ENCODE measurements at places on chromosomes 5 and 9.

DNA sequence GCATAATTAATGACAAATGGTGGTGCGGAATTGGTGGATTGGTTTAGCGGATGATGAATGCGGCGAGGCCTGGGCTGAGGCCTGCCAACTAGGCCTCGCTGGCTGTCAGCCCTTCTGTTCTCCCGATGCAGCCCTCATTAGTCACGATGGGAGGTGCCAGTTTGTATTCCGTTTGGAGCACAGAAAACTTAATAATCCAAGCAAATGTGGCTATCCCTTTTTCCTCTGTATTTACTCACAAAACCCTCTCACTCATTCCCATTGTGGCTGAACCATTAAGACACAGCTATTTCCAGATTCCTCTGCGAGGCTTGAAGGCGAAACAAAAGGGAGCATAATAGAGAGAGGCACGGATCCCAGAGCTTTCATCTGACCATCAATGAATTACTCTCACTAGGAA, 114.3 kb downstream of the MVB12B start:
- DNase-seq = no peak

DNA sequence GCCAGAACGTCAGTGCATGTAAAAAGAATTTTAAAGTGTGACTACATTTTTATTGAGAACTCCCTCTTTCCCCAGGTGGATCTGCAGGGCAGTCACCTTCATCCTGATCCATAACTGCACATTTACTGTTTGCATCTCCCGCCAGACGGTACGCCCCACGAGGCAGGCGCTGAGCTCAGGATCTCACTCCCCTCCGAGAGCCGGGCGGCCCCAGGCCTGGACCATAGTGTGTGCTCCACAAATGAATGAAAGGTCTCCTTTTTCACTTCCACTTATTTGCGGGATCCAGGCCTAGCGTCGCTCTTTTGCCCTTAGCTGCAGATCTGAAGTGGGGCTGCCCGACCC, 378 bp downstream of the DROSHA start:
- DNase-seq = peak; percentile 30

DNA sequence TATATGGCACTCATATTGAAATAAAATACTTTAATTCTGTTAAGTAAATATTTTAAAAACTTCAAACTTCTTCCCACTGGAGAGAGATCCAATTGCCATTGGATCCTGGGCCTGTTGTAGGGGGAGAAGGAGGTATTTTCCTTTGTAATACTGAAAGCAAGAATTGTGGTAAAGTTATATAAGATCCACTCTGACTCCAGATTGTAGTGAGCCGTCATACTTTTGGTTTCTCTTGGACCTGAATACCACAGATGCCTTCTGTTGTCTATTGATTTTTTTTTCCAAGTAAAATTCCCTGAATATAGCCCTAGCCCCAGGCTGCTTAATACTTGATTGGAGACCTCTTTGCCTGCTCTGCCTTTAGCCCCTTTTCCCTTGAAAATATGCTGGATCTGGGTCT, 86.9 kb downstream of the ATG10 start:
- no peak for DNase-seq

DNA sequence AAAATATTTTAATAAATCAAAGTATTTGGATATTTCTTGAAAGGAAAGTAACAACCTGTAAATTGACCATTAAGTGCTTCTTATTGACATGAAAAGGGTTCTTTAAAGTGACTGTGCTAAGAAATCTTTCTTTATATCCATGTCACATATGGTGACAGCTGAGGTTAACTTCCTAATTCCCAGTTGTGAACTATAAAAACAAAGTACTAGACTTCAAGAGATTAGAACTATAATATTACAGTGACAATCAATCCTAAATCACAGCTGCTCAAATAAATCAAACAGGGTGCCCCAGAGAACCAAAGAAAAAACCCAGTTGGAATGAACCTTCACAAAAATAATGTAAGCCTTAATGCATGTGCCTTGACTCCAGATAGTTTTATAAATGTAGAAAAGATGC, 332.6 kb upstream of the PDE4D start:
- DNase-seq = no peak

GRCh38 chr9:129696944-129697655, 31.7 kb downstream of the PRRX2 start:
- no peak for DNase-seq

GRCh38 chr5:43570450-43571158, 13.7 kb upstream of the PAIP1 start:
- no peak for DNase-seq

- DNase-seq = no peak
Observed at GRCh38 chr9:26331223-26331622, 561.4 kb downstream of the CAAP1 start.

DNA sequence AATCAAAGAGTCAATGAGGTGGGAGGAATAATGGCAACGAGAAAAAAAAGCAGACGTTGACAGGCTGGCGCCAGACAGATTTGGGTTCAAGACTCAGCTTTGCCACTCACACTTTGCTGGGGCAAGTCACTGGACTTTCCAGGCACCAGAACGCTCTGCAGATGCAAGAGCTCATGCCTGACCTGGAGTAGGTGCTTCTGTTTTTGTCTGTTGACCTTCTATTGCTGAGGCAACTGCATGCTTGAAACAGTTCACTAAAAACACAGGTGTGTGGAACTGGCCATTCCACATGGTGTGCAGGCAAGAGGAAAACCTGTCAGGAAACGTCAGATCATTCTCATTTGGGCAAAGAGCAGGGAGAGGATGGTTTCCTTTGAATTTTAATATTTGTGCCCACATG, 161.2 kb upstream of the SMIM23 start:
- peak; percentile 75 for DNase-seq

DNA sequence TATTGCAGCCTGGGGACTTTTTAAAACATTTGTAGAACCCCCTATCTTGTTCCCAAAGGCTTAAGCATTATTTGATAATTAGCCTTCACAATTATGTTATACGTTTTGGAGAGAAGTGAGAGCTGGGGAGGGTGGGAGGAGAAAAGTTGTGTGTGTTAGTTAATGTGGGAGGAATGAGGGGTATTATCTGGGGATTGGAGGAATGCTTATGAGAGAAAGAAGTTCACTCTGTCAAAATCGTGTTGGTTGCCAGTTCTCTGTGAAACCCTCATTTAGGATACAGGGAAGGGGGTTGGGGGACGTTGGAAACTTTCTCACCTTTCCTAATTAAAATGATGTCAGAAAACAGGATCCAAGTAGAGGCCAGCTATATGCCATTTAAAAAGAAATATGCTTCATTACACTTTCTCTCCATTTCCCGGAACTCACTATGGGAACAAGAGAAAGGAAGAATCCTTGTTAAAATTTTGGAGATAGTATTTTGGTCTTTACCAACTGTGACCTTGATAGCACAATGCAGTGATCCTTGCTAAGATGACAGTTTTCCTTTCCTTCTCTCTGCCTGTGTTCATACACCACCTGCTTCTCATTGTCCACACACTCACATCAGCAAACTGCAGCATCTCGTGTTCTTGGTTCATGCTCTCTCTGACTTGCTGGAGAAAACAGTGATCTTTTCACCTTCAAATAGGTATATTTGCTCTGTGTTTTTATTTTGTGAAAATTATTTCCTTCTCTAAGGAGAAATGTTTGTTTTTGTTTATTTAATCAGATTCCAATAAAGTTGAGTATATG, 336.7 kb upstream of the CLINT1 start:
- DNase-seq = no peak

DNA sequence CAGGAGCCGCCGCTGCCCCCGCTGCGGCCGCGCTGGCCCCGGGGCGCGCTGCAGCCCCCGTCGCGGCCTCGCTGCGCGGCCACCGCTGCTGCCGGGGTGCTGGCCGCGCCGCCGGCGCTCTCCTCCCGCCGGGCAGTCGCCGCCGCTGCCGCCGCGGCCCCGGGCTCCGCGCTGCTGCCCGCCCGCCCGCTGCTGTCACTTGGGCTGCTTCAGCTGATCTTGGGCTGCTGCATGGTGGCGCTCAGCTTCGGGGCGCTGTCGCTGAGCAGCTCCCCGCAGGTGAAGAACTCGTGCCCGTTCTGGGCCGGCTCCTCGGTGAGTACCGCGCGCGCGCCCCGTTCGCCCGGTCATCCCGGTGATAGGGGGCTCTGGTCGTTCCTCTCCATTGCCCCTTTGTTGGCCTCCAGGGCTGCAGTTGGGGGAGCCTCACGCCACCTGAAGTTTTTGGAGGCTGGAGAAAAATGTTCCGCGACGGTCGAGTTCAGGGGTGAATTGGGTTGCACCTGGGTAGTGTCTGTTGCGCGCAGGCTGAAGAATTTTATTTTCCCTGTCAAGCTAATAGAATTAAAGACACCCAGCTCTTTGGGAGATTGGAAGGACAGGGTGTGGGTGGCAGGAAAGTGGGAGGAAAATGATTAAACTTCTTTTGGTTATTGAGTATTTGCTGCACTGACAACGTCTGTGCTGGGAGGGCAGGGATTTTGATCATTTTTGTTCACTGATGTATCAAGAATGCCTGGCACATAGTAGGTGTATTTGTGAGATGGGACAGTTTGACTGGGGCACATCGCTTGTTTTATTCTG, 596 bp downstream of the ENTREP1 start:
- no peak for DNase-seq

GRCh38 chr5:131563434-131564228, 71.4 kb downstream of the RAPGEF6 start:
- peak; percentile 78 for DNase-seq

DNA sequence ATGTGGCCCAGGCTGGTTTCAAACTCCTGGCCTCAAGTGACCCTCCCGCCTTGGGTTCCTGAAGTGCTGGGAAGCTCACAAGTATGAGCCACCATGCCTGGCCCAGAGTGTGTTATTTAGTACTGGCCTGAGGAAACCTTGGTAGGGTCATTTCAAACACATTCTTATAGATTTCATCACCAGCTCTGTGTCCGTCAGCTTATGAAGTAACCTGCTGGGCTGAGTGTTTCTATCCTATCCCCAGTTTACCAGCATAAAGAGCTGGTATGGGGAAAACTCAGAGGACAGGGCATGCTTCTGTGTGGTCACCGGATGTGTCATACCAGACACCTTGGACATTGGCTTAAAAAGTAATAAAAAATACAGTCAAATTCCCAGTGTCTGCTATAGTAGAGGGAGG, 45.3 kb downstream of the PTPN3 start:
- peak; percentile 98 for DNase-seq

- peak; percentile 70 for DNase-seq
Observed at GRCh38 chr9:130043654-130044623, 950 bp upstream of the FNBP1 start.

- DNase-seq = no peak
Observed at GRCh38 chr5:77374686-77375085, 117.4 kb downstream of the WDR41 start.

DNA sequence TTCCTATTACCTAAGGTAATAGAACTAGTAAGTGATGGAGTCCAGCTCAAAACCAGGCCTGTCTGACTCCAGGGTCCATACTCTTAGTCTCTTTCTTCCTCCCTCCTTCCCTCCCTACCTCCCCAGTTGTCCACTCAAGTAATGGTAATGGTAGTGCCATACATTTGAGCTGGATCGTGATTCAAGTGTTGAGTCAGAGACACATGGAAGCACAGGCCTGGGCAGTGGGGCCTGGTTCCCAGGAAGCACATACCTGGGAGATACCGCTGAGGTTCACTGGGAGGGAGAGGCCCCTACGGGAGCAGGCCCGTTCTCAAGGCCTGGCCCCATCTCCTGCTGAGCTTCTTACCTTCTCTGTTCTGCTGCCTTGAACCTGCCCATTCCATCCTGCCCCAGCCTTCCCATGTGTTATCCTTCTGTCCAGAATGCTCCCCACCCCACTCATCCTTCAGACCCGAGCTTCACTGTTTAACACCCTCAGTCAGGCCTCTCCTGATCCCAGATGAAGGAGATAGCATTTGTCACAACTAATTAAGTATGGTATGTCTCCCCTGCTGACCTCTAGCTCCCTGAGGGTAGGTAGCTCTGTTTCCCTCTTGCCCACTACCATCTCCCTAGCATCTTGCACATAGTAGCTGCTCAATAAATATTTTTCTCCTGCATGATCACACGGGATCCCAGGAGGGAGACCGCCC, 13.8 kb downstream of the URM1 start:
- DNase-seq = no peak

DNA sequence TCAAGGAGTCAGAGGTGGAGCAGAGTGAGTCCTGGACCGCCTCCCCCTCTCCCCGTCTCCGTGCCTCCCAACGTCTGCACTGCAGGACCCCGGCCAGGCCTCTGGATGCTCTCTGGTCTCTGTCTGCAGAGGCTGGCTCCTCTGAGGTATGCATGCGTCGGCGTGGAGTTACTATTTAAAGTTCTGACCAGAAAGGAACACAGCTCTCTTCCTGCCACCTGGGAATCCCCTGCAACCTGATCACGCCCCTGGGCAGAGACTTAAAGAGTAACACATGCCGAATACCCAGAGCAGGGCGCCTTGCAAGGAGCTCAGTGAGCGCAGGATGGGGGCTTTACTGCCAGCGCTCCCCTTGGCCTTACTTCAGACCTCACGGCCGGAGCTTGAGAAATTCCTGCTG, 16.0 kb downstream of the ANXA6 start:
- no peak for DNase-seq

- DNase-seq = no peak
Observed at GRCh38 chr5:135654761-135655467, 76.1 kb upstream of the CXCL14 start.

DNA sequence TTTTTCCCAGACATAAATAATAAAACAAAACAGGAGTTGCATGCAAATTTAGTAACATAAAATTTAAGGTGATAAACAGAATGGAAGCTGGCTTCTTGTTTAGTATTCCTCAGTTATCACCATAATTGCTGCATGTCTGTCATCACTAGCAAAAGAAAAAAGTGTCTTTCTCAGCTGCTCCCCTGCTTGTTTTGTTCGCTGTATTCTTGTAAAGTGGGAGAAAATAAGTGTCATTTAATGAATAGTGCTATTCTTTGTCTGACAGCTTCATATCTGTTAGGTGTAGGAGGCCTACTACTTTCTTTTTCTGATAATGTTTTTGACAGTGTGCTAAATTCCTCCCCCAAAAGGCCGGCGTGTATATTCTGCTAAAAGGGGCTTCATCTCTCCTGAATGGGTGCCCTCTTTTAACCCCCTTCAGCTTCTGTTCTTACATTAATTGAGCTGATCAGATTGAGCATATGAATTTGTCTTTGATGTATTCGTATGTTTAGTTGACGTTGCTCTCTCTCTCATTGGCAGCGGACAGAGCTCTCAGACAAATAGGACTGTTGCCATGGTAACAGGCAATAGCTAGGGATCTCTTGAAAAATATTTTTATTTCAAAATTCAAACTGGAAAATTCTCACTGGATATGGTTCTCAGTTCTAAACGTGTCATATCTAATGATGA, 303.8 kb downstream of the KIAA0825 start:
- no peak for DNase-seq

DNA sequence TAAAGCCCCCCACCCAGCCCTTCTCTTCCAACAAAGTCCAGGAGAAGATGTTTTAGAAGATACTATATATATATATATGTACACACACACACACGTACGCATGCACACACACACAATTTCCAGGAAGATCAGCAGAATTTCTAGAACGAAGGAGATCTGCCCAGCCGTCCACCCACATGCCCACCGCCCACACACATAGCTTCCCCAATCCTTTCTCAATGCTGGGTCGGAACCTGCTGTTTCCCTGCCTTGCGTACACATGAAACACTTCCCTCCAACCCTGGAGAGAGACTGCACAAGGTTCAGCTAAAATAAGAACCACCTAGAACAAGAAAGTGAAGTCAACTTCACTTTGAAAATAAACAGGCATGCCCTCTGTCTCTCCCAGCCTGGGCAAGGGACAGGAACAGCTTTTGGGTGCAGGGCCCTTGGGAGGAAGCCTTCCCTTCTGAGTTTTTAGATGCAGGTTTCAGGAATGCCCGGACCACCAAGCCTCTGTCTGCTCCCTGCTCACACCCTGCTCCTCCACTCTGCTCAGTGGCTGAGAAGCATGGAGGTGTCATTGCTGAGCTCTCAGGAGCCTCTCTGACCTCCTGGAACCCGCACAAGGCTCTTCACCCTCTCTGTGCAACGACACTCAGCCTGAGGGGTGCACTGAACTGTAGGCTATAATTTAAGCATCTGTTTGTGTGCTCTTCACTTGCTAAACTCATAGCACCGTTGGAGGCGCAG, 149.4 kb downstream of the C5orf15 start:
- no peak for DNase-seq

Data from trophoblast cell (in vitro differentiated cells and primary cell).